Hindlimb muscle (tissue), 1 donor: ENCODE measurements at places on chromosomes 3 and 15.

DNA sequence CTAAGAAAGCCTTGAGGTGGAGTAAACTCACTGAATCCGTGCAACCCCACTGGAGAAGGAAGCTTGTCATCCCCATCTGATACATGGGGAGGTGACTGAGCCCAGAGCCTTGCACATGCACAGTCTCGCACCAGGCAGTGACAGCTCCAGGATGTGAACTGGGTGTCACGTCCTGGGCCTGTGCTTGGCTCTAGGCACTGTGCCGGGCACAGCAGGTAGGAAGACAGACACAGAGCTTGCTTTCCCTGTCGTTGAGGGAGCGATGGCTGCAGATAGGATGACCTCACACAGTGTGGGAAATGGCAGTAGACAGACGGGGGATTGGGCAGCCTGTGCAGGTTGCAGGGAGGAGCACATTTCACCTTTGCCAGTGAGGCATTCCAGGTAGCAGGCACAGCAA lies 12.2 kb upstream of the ATP2B2 start:
- DNase-seq: no peak

DNA sequence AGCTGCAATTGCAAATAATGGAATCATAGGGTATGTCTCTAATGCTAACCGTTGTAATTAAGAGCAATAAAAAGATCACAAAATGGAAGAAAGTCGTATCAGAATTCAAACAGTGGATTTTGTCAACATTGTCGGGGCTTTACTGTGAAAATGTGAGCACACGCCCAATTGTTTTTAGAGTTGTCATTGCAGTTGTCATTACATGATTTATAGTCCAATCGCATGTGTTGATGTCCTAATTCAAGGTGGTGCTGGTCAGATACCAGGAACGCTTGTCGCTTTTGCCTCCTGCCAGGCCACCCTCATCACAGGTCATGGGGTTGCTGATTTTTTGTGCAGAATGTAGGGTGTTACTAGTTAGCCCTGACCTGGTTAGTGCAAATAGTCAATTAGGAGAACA lies 16.2 kb downstream of the TRPM1 start:
- DNase-seq: no peak

DNA sequence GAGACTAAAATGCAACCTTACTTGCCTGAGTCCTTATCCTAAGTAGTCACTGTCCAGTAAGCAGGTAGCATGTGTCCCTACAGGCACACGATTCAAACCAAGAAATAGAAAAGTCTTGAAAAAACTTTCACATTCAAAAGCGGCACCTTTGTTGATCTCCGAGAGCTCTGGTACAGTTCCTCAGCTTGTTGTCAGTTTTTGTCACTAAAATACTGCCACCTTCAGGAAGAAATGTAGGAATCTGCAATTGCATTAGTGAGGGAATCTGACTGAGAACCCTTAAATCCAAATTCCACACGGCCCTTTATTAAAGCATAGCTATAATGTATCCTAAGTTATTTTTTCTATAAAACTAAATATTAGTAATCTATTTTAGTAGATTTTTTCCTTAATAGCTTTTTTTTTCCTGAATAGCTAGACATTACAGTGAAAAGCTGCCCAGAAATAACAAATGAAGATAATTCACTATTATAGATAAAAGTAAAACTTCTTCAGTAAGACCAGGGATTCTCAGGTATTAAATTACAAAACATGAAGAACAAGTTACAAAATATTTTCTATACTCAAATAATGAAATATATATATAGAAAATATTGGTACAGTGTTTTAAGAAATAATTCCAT lies 44.0 kb downstream of the CCDC54 start:
- DNase-seq: peak; percentile 62

DNA sequence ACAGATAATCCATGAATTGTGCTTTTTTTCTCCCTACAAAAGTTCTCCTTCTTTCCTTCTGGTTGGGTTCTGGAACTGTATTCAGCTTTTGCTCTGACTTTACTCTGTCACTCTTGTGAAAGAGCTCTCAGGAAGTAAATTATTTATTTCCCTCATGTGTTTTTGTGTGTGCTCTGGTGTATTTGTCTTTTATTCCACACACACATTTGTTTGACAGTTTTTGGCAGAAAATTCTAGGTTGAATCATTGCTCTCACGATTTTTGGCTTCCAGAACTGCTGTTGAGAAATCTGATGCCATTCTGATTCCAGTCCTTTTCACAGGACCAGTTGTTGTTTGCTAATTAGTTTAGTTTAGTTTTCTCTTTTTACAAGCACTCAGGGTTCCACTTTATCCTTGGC lies 172.8 kb downstream of the PLCH1 start:
- DNase-seq: peak; percentile 13

DNA sequence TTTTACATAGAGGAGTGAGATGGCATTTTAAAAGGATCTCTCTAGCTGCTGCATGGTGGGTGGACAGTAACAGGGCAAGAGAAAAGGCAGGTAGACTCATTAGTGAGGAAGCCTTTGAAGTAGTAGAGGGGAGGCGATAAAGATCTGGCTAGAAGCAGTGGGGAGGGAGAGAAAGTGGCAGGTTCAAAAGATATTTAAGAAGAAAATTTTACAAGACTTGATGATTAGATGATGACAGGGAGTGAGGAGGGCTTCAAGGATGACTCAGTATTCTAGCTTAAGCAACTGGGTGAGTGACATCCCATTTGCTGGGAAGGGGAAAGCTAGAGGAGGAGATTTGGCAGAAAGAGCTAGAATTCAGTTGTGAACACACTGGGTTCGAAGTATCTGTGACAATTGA lies 3.8 kb upstream of the BRPF1 start:
- no peak for DNase-seq

GRCh38 chr15:54517366-54517765 lies 539.1 kb downstream of the UNC13C start:
- DNase-seq: no peak

DNA sequence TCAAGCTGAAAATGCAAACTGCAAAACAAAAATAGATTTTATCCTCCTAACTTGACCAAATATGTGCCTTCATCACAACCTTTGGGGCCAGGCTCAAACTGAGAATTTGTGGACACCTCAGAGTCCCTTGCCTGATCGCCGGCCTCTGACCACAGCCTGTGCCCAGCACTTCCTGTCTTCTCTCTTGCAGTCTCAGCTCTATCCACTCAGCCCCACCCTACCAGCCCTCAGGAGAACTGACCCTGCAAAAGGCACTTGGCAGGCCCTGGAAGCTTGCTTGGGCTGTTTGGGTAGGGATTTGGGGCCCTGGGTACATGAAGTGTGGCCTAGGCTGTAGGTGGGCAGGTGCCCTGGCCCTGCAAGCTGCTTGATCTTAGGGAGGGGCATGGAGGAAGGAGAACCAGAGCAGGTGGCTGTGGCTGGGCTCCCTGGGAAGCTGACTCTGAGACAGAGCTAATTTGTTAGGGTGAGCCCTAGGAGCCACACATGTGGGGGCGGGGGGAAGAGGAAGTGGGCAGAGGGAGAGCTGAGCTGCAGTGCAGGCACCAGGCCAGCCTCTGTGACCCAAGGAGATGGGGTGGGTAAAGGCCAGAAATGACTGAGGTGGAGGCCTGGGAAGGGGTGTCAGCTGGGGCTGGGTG lies 8.6 kb downstream of the CLEC3B start:
- DNase-seq: no peak

DNA sequence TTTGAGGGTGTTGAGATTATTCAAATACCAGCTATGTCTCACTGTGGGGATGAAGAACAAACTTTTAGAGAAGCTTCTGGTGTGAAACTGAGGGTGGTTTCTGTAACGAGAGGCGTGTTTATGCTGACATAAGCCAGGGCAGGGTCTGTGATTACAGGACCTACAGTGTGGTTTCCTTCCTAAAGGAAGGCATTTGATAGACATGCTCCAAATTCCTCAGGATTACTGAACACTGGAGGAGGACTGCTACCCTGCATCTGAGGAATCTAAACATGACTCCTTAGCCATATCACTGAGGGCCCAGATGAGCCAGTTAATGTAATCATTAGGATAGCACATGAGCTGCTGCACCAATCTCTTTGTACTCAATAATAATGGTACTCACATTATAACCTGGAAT lies 328.4 kb upstream of the UMPS start:
- DNase-seq: no peak

DNA sequence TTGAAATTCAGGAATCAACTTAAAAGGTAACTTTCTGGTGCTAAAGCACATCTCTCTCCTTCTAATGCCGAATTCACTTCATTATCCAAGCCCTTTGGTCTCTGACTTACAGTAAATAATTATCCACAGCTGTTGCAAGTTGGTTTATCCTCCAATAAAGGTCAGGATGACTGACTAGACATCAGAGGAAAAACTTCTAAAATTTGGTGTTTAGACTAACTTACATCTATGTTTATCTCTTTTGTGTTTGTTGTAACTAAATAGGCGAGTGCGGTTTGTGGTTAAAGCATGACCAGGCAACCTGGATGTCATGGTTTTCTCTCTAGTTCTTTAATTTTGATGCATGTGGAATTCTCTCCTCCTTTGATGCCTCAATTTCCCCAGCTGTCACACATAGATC lies 237.4 kb upstream of the LRTM1 start:
- no peak for DNase-seq

DNA sequence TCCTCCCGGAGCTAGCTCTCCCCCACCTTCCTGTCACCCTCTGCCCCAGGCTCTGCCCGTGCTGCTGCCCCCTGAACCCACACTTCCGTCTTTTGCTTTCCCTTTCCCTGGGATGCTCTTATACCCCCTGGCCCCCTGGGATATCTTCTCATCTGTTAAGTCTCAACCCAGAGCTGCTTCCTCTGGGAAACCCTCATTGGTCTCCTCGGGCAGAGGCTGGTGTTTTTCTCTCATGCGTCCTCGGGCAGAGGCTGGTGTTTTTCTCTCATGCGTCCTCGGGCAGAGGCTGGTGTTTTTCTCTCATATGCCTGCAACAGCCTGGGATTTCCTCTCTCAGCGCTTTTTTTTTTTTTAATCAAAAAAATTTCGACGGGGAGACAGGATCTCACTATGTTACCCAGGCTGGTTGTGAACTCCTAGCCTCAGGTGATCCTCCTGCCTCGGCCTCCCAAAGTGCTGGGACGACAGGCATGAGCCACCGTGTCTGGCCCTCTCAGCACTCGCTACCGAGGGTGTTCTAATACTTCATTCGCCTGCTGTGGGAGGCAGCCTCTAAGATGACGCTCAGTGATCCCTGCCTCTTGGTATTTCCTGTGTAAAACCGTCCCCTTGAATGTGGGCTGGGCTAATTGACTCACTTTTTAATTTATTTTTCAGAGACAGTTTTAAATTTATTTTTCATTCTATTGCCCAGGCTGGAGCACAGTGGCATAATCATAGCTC lies 62.7 kb upstream of the TFRC start:
- DNase-seq: no peak

- no peak for DNase-seq
These were observed 25.7 kb downstream of the PARP16 start for GRCh38 chr15:65260968-65261367.

- DNase-seq: no peak
These were observed 95.6 kb upstream of the BCL6 start for GRCh38 chr3:187840856-187841255.

- no peak for DNase-seq
These were observed 7.5 kb downstream of the HDGFL3 start for GRCh38 chr15:83200162-83200561.

- peak; percentile 57 for DNase-seq
These were observed 177.5 kb downstream of the RORA start for GRCh38 chr15:61051569-61052031.

DNA sequence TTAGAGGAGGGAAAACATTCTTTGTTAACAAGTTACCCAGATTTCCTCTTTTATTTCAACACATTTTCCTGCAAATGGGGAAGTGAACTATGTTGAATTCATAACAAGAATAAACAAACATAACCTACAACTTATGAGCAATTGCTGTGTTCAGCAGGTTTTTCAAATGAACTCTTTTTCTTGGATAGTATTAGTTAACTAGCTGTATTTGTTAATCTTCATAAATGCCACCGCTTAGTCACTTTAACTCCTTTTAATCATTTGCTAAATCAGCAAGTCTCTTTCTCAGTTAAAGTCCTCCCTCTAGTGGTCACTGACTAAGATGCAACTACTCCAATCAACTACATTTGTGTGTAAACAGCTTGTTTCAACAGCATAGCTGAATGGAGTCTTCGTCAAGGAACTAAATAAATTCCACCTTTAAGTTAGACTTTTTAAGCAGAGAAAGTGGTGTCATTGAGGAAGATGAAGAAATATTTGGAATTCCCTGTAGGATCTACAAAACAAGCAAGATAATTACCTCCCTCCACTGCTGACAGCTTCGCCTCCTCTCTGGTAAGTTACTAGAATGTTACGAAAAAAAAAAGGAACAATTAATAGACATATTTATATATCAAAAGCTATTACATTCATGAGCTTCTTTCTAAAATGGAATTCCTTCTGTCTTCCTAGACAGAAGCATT lies 1122.0 kb downstream of the ROBO1 start:
- DNase-seq: peak; percentile 63

DNA sequence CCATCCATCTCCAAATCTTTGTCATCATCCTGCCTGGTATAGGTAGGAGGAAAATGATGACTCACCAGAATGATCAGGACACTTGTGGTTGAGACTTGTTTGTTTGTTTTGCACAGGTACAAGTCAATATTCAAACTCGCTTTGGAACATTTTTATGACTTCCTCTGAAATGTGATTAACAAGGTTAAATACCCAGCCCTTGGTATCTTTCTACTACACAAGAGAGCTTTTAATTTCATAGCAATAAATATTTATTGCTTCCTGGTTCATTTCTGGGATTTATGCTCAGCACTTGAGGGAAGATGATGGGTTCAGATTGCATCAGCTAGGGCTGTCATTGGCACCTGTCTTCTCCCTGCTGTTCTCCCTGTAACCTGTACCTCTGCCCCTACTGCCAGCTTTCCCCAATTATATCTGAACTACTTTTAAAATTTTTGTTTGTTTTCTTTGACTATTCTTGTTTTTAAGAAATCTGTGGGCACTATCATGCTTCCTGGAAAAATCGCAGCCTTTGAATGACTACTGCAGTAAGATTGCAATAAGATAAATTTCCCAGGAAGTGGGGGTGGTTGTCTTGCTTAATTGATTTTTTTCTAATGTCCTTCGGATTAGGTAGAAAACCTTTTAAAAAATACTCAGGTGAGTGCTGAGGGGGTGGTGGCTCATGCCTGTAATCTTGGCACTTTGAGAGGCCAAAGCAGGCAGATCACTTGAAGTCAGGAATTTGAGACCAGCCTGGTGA lies 24.3 kb upstream of the GCNT3 start:
- DNase-seq: no peak

- no peak for DNase-seq
These were observed 7.0 kb downstream of the SFMBT1 start for GRCh38 chr3:53038679-53039375.
